ENCODE measurements at places on chromosomes 6 and 20.

DNA sequence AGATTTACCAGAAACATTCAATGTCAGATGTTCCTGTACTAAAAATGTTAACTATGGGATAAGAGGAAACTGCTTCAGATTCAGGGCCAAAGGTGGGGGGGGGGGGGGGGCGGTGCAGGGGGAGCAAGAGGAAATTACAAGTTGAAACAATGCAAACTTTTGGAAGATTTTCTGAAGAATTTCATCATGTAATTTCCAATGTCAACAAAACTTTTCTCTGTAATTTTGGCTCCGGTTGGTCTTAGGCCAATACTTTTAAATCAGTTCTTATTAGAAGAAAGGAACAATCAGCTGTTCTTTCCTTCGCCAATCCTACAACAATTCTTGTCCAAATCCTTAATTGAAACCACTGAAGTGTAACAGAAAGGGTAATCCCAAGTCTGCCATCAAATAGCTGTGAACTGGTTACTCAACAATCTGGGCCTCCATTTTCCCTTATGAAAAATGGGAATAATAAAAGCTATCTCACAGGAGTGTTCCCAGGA lies 13.1 kb downstream of the UQCC1 start:
- no peak for DNase-seq

DNA sequence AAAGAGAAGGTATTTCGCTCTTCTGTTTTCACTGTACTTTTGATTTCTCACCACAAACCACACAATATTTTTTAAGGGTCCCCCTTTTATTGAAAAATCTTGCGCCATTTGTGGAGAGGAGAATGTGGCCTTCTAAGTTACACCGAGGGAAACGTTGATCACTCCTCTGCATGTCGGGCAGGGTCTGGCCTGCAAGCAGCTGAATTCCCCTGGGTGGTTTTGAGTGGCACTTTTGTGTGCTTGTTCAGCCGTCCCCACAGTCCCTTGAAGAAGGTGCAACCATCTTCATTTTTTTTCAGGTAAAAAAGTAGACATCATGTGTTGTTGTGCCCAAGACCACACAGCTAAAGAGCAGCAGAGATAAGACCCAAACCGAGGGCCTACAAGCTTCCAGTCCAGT lies 6.1 kb downstream of the GPR31 start:
- no peak for DNase-seq

- no peak for DNase-seq
Measured at GRCh38 chr6:7341989-7342742, 29.2 kb upstream of the SSR1 start.

DNA sequence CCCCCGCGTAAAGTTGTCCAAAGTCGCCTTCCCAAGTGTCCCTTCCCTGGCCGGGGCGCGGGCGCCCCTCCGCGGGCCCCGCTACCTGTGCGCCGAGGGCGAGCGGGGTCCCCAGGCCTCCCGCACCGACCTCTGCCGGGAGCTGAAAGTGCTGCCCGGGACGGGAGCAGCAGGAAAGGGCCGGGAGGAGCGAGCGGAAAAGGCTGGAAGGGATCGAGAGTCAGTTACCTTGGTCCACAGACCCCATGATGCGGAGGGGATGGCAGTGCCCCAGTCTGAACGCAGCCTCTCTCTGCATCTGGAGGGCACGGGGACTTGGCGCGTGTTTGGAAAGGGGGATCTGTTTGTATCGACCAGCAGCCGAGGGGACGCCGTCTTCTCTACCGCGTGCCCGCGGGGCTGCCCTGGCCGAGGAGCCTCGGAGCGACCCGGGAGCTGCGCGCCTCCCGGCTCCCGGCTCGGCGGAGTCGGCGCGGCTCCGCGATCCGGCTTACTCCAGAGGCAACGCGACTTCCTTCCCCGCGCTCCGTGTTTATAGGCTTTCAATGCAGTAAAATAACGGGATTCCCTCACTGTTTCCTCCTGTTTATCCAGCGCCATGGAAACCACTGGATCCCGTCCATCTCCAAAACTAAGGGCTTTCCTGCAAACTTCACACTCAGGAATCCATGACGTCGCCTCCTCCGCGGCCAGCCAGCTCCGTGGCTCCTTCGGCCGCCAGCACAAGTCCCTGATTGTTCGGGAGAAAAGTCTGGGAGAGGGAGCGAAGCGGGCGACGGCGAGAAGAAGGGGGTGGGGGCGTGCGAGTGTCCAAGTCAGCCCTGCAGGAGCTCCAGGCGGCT lies 20.0 kb upstream of the NFATC2 start:
- peak; percentile 85 for DNase-seq

- no peak for DNase-seq
Measured at GRCh38 chr6:84249724-84250123, 22.3 kb upstream of the CEP162 start.

- DNase-seq: no peak
Measured at GRCh38 chr6:100311707-100312251, 152.9 kb downstream of the SIM1 start.

GRCh38 chr6:108764580-108764950 lies 83.7 kb upstream of the ARMC2 start:
- DNase-seq: no peak

DNA sequence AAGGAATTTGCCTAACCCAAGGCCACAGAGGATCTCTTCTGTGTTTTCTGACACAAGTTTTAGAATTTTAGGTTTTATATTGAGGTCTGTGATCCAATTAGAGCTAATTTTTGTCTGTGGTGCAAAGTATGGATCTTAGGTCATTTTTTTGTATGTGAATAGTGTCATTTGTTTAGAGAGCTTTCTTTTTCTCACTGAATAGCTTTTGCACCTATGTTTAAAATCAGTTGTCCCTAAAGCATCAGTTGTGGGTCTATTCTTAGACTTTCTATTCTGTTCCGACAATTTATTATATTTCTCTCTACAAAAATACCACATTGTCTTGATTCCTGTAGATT lies 341 bp upstream of the MCM9 start:
- DNase-seq: peak; percentile 7

DNA sequence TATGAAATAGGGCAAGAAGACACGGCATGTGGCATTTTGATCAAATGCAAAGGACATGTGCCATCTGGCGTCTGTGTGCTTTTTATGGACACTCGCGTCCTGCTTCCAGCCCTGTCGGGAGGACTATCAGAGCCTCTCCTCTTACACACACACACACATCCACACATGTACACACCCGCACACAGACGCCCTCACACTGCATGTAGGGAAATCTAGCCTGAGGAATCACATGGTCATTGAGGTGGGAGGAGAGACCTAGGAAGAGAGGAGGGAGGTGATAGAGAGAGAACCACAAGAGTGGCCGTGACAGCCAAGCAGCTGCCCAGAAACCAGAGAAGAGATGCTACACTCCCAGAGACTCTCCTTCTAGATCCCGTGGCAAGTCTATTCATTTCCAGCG lies 105.9 kb upstream of the CDYL start:
- no peak for DNase-seq

- no peak for DNase-seq
Measured at GRCh38 chr6:52375780-52376556, 14.0 kb downstream of the PAQR8 start.

- DNase-seq: peak; percentile 38
Measured at GRCh38 chr6:45724511-45724910, 291.1 kb downstream of the CLIC5 start.

DNA sequence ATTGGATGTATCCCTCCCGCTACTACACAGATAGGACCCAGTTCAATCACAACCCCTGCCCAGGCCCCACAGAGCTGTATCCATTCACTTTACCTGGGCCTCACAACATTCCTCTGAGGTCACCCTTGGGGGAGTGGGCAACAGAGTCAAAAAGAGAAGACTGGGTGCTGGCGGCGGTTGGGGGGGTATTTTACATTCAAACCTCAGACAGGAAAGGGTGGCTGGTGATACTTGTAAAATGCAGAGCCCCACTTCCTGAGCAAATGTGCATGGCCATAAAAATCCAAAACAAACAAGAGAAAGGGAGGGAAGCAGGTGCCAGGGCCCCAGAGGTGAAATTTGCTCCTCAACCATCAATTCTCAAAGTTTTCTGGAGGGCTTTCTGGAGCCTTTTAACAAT lies 3.5 kb downstream of the LRFN2 start:
- DNase-seq: no peak

GRCh38 chr20:24479595-24479994 lies 10.2 kb downstream of the SYNDIG1 start:
- DNase-seq: no peak

DNA sequence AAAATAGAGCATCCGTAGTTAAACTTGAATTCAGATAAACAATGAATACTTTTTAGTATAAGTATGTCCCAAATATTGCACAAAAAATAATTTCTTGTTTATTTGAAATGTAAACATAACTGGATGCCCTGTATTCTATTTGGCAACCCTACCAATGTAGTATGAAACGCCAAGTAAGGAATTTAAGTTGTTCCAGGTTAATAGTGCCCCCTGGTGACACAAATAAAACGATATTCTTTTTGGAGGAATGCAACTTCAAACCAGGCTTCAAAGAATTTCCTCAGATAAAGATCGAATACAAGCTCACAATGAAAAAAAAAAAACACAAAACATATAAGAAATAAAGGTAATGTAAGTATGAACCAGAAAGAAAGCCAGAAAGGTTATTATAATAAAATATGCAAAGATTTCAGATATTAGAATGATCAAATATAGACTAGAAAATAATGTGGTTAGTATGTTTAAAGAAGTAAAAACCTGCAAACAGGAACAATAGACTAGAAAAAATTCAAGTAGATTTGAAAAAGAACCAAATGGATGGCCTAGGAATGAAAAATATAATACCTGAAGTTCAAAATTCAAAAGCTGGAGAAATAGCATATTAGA lies 18.4 kb upstream of the AKAP7 start:
- DNase-seq: no peak

DNA sequence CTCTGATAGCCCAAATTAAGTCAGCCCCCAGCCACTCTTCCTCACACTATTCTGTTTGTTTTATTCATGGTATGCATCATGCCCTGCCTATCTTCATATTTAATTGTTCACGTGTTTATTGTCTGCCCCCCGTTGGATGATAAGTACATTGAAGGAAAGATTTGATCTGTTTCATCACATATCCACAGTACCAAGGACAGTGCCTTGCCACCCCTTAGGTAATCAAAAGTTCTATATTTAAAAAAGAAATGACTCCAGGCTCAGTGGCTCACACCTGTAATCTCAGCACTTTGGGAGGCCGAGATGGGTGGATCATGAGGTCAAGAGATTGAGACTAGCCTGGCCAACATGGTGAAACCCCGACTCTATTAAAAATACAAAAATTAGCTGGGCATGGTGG lies 10.2 kb upstream of the RIN2 start:
- no peak for DNase-seq

GRCh38 chr20:10472871-10473270 lies 37.8 kb downstream of the SLX4IP start:
- no peak for DNase-seq

- no peak for DNase-seq
Measured at GRCh38 chr20:49863666-49864065, 51.0 kb downstream of the SLC9A8 start.

GRCh38 chr20:14561741-14562221 lies 224.4 kb upstream of the FLRT3 start:
- no peak for DNase-seq

- no peak for DNase-seq
Measured at GRCh38 chr6:105452376-105452775, 49.5 kb upstream of the PREP start.

GRCh38 chr6:40688214-40688761 lies 101.1 kb upstream of the LRFN2 start:
- no peak for DNase-seq

- DNase-seq: no peak
Measured at GRCh38 chr20:64038224-64038564, 2.2 kb downstream of the C20orf204 start.

- no peak for DNase-seq
Measured at GRCh38 chr20:62993856-62994494, 12.8 kb downstream of the BHLHE23 start.

DNA sequence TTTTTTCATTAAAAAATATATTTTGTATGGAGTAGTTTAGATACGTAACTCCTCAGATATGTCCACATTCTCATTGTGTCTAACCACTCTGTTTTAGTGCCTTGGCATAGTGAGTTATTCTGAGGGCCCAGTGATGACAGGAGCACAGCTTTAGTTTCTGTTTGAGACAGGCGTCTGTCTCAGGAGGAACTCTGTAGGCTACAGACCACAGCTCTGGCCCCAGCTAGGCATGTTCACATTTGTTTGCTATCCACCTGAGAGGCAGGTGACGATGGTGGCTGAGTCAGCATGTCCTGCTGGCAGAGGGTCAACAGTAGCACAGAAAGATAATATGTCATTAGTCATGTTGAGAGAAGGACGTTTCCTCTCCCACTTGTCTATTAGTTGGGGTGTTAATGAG lies 16.3 kb downstream of the LRRC1 start:
- DNase-seq: no peak

- DNase-seq: no peak
Measured at GRCh38 chr6:73768558-73768957, 72.6 kb downstream of the CD109 start.

DNA sequence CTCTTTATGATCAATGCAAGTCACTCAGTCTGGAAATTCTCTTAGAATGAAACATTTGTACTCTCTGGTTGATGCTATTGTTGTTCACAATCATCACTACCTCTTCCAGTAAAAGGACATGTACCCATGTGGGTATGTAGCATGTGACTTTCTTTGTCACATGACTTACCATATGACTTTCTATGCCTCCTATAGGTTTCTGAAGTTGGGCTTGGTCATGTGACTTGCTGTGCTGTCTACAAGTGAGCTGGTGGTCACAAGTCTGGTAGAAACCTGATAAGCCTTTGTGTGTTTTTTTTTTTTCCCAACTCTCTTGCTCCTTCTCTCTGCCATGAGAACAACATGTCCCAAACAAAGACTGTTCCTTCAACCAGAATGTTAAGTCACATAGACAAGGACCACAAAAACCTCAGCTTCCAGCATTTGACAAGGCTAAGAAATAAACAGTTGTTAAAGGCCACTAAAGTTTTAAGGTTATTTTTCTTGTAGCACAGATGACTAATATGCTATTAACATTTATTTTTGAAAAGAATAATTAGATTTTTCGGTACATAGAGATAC lies 379.2 kb upstream of the SLC35B3 start:
- no peak for DNase-seq

- DNase-seq: no peak
Measured at GRCh38 chr6:31666337-31666965, 571 bp downstream of the CSNK2B start.

- no peak for DNase-seq
Measured at GRCh38 chr20:52410182-52410647, 218.6 kb upstream of the ZFP64 start.

DNA sequence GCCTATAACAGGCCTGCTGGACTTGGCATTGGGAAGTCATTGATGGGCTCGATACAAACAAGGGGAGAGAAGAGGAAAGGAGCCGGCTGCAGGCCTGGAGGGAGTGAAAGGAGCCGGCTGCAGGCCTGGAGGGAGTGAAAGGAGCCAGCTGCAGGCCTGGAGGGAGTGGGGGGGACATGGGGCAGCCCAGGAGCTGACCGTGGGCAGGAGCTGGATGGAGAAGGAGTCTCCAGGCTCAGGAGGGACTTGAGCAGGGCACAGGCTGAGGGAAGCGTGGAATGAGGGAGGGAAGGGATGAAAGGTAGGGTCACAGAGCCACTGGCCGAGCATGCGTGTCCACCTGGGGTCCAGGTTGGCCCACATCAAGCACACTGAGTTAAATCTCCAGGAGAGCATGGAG lies 32.0 kb downstream of the RPP40 start:
- DNase-seq: no peak
